ENCODE measurements at places on chromosomes 4 and X.

GRCh38 chrX:38558686-38559085 is 2.7 kb upstream of the TSPAN7 start:
- no peak for DNase-seq

- no peak for DNase-seq
These were observed 41.1 kb downstream of the GPM6B start for GRCh38 chrX:13775837-13776236.

DNA sequence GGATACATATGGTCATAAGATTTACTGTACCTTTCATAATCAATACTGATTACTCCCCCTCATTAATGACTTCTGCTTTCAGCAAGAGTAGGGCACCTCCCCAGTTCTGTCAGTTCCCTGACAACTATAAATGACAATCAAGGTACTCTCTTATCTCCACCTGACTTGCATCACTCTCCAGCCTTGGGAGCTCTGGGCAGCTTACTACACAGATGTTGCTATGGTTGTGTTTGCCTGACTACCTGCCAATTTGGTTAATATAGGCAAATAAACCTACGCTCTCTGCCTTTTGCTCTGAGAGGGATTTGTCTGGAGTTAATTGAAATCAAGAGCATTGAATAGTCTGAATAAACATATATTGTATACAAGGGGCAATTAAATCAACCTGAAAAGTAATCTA is 22.8 kb upstream of the MAP7D3 start:
- DNase-seq, result no peak

GRCh38 chr4:179539641-179540040 is 2097.4 kb upstream of the AGA start:
- DNase-seq, result no peak

DNA sequence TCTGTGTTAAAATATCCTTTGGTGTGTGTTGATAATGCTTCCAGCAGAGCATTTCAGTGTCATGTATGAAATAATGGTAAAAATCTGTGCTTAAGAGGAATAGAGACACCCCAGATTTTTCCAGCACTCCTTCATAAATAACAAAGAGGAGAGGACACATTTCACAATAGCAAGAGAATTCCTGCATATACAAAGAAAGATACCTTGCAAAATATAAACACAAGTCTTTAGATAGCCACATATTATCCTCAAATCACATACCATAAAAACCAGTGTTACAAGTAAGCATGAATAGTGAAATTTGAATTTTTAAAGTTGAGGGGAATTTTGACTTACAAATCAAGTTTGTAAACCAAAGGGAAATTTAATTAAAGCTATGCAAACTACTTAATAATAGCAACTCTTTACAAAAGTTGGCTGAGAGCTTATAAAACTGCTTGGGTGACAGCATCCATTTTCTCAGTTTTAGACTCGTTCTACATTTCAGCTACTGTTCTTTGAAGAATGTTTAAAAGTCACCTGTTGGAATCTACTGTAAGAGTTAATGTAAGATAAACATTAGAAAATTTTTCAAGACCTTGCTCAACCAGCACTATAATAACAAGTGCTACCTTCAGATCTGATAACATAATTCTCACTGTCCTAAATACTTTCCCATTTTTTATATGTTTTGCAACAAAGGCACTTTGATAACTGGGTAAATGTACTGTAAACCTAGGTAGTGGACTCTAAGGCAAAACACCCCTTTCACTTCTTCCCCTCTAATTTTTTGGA is 3.7 kb downstream of the APELA start:
- no peak for DNase-seq

DNA sequence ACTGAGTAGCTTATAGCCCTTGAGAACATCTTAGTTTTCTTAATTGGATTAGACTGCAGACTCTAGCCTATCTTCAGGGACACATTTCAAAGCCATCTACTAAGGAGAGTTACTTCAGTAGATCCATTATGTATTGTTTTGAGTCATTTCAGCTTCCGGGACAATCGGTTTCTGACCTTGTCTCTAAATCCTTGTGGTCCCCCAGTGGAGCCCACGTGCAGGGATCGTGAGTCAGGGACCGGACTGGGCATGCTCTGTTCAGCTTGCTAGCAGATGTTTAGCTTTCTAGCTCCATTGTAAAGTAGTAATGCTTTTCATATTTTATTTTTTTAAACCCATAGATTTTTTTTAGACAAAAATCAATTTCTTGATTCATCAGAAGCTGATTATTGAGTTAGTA is 211.9 kb upstream of the PRPS2 start:
- no peak for DNase-seq

GRCh38 chrX:132016628-132017430 is 6.3 kb upstream of the STK26 start:
- no peak for DNase-seq
